ENCODE measurements at places on chromosomes 11 and 22.

- no peak for DNase-seq
These were observed 77.6 kb downstream of the LUZP2 start for GRCh38 chr11:24574461-24574860.

GRCh38 chr11:131763193-131763890, 392.9 kb downstream of the NTM start:
- DNase-seq: no peak

DNA sequence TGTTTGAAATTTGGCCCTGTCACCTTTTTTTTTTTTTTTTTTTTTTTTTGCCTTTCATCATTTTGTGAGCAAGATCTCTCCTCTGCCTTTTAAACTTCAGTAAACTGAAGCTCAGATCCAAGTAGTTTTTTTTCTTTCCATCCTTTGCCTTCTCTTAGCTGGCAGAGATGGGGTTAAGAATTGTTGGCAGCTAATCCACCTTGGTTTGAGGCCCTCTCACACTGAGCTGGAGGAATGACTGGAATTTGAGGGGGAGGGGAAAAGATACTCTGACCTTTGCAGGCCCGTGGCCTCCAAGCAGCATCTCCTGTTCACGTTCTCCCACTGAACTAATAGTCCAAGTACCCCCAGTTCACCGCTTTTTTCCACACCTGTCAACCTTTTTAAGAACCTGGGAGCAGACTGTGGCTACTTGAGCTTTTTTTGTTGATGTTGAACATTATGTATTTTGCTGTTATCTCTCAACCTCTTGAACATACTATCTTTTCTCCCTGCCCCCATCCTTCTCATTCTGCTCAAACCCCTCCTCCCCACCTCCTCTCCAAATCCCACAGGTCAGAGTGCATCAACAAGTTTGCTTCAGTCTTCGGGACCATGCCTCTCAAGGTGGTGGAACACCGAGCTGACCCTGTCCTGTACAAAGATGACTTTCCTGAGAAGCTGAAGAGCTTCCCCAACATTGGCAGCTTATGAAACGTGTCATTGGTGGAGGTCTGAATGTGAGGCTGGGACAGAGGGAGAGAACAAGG, 66.2 kb downstream of the ALX4 start:
- DNase-seq: no peak

GRCh38 chr11:27423125-27423524, 49.5 kb downstream of the LGR4 start:
- DNase-seq: no peak

DNA sequence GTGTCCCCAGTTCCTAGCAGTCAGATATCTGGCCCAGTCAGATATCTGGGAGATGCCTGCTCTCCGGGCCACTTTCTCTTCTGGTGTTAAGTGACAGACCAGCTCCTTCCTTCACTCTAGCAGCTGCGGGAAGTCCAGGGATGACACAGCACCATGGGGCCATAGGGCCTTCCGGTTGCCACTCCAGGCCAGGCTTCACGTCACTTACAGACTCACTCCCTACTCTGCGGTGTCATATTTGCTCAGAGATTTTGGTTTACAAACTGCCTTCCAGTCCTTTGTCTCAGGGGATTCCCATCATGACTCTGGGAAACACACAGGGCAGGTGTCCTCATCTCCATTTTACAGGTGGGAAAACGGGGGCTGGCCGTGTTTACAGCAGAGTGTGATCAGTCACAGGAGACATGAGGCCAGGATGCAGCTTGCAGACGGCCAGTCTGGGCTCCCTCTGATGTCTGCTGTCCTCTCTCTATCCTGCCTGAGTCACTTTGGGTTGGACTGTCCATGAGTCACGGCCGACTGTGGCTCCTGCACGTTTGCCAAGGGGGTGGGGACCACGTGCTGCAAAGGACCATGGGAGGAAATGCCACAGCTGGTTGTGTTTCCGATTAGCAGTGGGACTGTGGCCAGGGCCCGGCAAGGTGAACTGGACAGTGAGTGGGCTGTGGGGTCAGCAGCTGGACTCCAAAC, 8.2 kb upstream of the TBC1D22A start:
- DNase-seq: no peak

DNA sequence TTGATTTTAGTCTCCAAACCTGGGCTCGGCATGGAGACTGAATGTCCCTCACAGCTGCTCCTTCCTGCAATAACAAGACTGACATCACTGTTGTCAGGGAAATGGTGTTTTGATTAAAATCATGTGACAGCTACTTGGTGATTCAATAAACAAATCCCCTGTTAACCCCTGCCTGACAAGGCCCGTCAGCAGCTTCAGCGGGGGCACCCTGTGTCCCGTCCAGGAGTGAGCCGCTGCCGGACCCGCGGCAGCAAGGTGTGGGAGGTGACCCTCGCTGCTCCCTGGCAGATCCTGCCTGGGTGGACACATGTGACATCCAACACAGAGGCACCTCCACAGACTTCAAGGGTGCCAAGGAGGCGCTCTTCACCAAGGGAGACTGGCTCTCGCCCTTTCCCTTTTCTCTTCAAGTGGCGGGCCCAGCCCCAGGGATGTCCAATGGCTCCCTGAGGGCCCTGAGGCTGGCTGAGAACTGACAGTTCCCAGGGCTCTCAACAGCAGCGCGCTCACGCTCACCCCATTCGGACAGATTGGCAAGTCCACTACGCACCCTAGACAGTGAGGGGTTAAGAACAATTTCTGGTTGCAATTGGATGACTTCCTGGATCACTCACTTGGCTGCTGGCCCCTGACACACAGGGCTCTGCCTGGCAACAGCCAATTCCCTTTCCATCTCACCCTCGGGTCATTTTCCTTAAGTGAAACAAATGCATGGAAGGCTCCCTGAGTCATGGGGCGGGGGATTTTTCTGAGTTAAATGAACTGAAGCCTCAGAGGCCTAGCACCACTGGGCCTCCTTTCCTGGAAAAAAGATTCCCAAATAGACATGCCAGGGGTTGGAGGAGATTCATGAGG, 30.7 kb downstream of the PPP2R1B start:
- DNase-seq: peak; percentile 88

DNA sequence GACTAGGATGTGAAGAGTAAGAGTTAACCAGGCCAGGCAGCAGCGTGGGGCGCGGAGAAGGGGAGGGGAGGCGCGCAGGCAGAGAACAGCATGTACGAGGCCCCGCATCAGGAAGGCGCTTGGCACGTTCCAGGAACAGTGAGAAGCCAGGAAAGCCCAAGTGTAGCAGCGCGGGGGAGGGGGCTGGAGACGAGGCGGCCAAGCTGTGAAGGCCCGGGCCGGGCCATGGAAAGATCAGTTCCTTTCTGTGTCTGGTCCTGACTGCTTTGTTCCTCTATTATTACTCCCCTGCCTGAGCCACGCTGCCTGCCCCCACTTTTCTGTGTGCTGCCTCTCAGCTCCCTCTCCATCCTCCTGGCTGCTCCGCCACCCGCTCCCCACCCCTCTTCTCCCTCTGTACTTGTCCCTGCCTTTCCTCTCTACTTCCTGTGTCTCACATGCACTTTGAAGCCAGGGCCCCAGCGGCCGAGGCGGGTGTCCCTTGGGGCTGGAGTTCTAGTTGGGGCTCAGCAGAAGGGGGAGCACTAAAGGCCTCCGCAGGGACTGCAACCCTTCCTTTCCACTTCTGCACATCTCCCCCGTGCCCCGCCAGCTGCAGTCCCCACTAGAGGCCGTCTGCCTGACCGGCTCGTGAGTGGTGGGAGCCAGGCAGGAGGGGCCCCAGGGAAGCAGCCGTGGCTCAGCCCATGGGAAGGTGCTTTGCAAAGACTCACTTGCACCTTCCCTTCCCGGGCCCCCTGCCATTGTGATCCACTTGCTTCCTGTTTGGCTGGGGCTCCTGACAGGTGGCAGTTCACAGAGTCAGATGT, 63.7 kb downstream of the PRDM11 start:
- no peak for DNase-seq

DNA sequence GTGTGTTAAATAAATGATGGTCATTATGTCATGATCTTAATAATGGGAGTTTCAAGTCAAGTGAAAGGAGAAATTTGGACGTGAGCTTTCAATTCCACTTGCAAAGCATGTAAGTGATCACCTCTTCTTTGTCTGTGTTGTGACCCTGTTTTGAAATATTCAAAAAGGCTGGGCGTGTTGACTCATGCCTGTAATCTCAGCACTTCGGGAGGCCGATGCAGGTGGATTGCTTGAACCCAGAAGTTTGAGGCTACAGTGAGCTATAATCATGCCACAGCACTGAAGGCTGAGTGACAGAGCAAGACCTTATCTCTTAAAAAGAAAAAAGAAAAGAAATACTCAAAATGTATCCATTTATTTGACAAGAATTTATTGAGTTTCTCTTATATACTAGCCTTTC, 32.9 kb upstream of the EED start:
- DNase-seq: no peak

DNA sequence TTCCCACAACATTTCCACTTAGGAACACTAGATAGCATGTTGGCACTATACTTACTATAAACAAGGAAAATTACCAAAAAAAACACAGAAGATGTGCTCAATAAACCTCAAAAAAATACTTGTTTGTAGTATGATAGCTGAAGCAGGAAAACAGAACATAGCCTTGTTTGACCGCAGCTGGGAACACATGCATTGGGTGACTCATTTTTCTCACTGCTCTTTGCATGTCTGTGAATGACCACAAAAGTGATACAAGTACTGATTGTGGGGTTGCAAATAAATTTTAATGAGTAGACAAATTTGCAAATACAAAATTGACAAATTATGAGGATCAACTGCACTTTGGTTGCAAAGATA, 22.8 kb upstream of the GUCY1A2 start:
- no peak for DNase-seq

DNA sequence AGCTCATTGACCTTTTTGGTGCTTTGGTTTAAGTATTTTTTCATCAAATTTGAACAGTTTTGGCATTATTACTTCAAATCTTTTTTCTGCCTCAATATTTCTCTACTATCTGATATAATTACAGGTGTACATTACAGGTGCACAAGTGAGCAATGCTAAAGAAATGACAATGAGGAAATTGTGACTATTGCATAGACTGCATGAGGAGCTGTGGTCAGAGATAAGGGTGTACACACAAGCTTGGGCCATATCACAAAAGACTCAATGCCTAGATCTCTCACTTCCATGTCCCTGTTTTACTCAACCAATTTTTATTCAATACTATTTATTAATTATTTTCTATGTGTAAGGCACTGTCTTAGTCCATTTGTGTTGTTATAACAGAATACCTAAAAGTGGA, 251.0 kb upstream of the UBASH3B start:
- no peak for DNase-seq

DNA sequence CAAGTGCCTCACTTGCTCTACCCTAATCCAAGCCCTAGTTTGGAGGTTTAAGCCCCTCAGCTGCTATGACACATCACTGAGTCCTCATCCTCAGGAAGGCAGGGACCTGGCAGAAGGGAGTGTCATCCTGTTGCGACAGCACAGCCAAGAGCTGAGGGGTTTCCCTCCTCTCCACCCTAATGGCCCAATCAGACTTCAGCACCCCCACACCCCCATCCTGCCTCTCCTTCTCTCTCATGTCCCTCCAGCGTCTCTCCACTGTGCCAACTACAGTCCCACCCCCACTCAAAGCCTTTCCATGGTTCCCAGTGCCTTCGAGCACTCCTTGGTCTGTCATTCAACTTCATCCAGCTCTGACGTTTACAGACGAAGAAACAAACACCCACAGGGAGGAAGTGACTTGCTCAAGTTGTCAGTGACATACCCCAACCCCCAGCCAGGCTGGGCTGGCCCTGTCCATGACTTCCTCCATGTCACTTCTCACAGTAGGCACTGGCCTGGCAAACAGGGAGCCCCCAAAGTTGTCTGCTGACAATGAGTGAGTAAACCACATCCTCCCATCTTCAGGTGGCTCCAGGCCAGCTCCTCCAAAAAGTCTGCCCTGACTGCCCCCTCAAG, 15.6 kb downstream of the ARAP1 start:
- no peak for DNase-seq

- peak; percentile 30 for DNase-seq
These were observed at the start of gene OSBPL5 for GRCh38 chr11:3165152-3165705. Gene OSBPL5 (minus strand): TSS chr11:3165310. CDS start chr11:3129148, 36,162 bp downstream.

DNA sequence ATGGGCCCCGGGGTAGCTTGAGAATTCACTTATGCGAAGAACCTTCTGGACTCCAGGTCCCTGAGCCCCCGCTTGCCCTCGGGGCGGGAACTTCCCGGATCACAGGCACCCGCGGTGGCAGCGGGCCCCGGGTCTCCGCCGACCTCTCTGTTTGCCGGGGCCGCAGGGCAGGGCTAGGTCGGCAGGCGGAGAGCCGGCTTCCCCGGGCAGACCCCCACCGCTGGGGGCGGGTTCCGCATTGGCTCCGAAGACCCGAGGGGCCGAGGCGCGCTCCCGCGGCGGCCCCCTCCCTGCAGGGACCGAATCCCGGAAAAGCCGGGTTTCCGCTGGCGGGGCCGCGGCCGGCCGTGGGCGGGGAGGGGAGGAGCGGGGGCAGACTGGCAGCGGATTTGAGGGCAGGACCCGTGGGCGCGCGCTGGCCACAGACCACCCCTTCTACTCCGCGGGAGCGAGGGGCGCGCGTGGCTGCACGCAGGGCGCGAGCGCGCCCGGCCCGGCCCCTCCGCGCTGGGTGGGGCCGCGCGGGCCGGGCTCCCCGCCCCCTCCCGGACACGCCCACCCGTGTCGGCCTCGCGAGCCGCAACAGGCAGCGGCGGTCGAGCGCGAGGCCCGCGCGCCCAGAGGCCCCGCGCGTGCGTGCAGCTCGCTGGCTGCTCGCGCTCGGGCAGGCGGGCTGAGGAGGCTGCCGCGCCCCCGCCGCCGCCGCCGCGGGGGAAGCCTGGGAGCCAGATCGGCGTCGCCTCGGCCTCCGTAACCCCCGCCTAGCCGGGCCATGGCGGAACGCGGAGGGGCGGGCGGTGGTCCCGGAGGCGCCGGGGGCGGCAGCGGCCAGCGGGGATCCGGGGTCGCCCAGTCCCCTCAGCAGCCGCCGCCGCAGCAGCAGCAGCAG, at the start of gene PACS1:
Gene PACS1, plus strand, starts transcription at position 558 of the 889 bp plus-strand sequence. Its CDS starts 215 bp downstream, at position 773.
- DNase-seq: no peak

GRCh38 chr11:32817852-32818183, 11.9 kb upstream of the PRRG4 start:
- no peak for DNase-seq

DNA sequence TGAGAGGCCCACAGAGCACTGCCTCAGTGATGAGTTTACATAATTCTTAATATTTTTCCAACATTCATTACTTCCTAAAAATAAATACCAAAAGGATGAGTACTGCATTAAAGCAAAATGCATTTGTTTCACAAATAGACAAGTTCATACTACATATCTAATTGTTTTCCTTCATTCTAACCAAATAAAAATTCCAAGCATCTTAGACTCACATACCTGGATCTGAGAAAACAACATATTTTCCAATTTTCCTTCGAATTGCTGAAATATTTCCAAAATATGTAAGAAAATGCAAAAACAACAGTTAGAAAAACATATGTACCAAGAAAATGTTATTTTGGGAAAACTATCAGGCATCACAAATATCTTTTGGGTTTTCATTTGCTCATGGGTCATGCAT, 127.9 kb upstream of the CEP126 start:
- no peak for DNase-seq

DNA sequence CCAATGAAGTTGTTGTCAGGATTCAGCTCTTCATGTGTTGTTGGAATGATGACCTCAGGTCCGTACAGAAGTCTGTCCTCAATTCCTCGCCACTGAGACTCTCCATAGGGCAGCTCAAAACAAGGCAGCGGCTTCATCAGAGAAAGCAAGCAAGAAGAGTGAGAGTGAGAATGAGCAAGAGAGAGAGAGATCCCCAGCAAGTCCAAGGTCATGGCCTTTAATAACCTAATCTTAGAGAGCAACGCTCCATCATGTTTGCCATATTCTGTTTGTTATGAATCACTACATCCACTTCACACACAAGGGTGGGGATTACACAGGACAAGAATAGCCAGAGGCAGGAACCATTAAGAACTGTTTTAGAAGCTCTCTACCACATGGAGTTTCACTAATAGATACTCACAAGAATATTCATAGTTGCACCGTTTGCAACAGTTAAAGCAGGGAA, 23.3 kb upstream of the MMP7 start:
- DNase-seq: no peak
